ENCODE measurements at places on chromosomes 12 and 14.

DNA sequence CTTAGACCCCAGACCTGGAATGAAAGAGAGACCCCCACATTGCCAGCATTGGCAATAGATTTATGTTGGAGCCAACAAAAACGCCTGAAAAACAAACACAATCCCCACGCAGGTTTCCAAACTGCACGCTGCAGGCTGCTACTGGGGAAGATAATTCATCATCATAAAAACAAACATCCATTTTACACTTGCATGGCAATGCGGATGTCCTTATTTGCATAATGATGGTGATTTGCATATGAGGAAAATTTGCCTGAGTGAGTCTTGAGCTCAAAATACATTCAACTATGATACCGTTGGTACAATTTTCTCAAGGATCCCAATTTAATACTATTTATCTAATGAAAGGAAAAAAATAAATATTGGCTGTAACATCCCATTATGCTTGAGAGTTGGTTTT is 33.6 kb upstream of the TMEM132D start:
- DNase-seq: no peak

DNA sequence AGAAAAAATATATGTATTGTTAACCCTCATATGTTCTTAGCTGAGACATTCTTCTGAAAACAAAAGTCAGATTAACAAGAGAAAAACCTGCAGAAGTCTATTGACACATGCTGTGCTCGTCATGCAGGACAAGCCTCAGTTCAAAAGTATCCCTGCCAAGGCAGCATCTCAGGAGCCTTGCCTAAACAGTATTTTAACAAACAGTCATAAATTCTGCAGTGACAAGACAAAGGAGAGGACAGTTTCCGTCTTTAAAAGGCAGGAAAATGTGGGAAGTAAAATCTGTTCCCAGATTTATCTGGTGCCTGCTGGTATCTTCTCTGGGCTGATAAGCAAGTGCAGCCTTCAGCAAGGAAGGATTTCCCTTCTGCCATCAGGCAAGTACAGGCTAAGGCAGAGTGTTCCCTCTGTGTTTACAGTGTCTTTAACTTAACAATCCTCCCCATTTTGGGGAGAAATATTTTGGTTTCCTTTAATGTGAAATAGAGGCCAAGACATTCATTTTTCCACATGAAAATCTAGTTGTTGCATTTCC is 480.2 kb upstream of the CCDC196 start:
- DNase-seq: no peak

GRCh38 chr14:54532111-54533012 is 22.7 kb downstream of the CGRRF1 start:
- DNase-seq: no peak

- DNase-seq: no peak
Observed at GRCh38 chr12:2959505-2960389, 550 bp downstream of the TEAD4 start.

GRCh38 chr12:57090924-57091637 is 2.2 kb downstream of the NAB2 start:
- no peak for DNase-seq

All from NCI-H446 treated with DMSO at 0.1 percent for 48 hours (cell line).